Endothelial cell of umbilical vein (primary cell): ENCODE measurements at places on chromosomes 1 and 21.
A peak's percentile ranks its signal among the peaks of the same experiment; 100 is the strongest.

DNA sequence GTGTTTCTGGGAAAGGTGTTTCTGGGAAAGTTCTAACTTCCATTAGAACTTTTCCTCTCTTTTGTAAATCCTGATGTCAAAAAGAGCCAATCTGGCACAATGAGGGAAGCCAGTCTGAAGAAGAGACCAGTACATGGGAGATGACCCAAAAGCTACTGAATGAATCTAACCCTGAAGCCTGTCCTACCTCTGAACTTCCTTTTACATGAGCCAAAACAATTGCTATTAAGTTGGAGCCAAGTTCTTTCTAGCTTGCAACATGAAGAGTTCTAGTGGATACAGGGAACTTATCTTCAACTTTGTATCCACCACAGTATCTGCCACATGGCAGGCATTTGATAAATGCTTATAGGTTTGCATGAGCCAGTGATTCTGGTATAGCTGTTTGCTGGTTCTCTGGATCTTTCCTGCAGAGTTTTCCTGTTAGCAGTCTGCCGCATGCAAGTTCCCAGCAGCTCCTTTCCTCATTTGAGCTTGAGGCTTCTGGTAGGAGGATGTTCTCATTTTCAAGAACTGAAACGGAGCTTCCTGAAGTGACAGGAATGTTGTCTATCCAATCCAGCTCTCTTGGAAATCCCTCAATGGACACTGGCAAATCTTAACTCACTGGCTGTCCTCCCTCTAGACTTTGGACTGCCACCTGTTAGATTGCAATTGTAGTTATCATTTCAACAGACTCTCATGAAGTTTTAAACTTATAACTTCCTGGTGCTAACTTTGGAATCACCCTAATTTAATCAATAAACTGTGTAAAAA, 73.1 kb upstream of the LPGAT1 start:
- no peak for DNase-seq

DNA sequence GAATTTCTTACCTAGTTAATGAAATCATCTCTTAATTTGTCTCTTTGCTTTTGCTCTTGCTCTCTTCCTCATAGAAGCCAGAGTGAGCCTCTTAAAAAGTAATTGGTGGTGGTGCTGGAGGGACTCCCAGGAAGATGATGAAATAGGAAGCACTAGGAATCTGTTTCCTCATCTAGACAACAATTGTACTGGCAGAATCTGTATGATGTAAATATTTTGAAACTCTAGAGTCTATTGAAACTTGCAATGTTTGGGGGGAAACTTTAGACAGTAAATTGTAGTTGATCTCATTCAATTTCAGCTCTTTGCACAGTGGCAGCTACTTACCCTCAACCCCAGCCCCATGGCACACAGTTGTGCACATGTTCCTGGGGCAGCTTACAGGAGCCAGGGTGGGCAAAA, 10.6 kb downstream of the RGSL1 start:
- DNase-seq, result no peak

DNA sequence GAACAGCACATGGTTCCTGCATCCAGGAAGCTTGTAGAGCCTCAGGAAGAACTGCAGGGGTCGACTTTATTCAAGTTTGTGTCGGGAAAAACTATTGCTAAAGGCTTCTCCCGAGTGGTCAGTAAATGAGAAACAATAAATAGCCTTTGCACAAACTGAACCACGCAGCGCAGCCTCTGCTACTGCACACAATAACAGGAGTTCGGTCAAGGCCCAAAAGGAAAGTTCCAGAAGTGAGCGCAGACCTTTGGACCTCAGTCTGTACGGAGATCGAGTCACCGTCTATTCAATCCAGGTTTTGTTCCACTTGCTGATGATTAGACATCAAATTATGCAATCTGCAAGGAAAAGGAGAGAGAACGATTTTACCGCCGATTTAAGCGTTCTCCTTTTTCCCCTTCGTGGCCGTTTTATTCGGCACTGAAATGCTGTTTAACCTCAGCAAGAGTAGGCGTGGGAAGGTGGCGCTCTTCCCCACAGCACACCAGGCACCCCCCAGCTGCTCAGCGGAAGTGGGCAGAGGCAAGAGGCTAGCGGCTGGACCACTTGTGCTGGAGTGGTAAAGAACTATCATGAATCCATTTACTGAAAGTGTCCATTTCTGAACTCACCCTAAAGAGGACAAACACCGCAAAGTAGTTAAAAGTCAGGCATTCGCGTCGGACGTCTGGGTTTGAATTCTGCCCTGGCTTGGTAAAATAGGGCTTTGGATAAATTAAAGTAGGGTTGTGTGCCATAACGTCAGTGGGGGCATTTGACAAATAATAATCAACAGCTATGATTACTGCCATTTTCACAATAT, 6.1 kb upstream of the LHX8 start:
- no peak for DNase-seq

DNA sequence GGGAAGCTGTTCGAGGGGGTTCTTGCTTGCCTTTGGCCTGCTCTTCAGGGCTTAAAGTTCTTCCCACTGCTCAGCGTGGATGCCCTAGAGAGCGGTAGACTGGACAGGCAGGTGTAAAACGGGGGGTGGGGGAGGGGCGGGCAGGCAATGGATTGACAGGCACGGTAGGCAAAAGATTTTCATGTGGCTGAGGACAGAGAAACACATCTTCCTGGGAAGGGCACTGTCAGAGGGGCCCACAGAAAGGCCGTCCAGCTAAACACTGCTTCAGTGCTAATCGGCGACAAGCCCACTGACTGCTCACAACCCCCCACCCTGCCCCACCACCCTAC, 412 bp downstream of the ABCA4 start:
- no peak for DNase-seq

- no peak for DNase-seq
Observed at GRCh38 chr1:24990779-24991641, 60.9 kb upstream of the RUNX3 start.

GRCh38 chr1:182473556-182473955, 23.6 kb downstream of the RGSL1 start:
- no peak for DNase-seq

DNA sequence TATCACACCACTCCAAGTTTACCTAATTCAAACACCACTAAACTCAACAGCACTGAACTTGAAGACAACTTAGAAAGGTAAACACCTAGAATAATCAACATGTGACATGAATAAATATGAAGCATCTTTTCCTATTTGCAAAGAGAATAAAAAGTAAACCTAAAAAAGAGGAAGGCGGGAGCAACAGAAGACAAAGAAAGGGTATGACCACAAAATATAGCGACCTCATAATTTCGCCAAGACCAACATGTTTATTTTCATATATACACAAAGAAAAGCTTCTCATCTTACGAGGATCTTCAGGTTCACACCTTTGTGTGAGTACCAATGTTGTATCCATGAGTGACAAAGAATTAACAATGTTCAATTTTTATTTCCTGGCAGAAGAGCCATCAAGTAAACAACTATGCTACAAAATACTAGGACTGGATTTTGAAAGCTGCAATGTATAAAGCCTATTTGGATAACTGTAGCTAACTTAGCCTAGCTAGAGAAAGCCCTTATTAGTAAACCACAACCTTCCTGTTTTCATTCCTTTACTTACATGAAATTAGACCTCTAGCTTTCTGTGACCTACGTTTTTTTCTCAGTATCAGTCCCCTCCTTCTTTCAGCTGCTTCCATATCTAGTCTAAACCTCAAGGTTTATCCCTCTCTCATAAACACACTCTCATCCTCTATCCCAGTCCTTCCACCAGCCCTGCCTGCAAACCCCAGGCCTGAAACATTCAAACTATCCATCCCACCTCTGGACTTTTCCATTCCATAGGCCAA, 21.3 kb upstream of the PHTF1 start:
- no peak for DNase-seq

DNA sequence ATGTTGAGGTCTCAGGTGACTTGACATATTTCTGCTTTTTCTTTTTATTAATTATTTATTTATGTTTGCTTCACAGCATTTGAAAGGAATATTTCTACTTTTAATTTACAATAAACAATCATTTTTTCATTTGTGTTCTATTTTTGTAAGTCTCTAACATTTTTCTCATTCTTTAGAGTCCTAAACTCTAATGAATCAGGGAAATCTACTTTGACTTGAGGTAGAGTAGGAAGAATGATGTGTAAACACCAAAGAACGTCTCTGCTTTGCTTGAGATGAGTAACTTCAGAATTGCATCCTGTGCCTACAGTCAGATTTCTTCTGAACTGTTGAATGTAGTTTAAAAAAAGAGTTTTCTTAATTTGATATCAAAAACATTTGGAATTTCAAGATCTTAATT, 65.2 kb downstream of the CNST start:
- no peak for DNase-seq

- no peak for DNase-seq
Observed at GRCh38 chr1:151916726-151917370, 7.5 kb upstream of the THEM4 start.

DNA sequence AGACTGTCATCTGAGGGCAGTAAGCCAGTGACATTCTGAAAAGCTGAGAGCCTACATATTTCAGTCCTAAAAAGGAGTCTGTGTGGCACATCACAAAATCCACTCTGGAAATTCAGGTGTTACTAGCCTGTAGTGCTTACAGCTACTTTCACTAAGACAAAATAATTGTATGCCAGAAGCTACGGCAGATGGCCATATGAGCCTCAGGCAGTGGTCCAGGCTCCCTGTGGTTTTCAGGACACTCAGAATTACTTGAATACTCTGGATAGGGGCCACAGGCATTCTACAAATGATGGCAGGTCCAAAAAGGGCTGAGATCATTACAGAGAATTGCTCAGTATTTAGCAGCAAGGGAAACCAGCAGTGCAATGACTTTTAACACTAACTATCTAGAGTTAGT, 527.1 kb downstream of the MRPL39 start:
- no peak for DNase-seq

GRCh38 chr1:32701951-32702598, 495 bp downstream of the SYNC start:
- DNase-seq, result peak; percentile 26

DNA sequence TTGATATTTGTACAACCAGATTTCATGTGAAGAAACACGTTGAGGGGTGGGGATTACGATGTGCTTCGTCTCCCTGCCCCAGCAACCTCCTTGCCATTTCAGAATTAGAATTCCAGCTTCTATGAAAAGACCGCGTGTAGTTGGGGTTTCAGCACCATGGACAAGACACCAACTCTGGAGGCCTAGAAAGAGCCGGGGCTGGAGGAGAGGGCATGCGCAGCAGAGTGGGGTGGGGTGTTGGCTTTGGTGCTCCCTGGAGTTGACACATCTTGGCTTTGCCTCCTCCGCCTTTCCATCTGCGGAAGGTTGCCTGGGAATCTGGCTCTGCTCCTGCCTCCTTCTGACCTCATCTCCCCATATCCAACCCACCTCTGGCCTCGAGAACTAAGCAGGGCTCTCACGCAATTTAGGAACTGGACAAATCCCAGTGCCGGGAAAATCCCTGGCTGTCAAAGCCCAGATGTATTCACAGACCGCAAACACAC, 11.8 kb downstream of the HTR6 start:
- DNase-seq, result peak; percentile 37

GRCh38 chr1:39666772-39667171, 5.1 kb downstream of the NT5C1A start:
- no peak for DNase-seq

- peak; percentile 14 for DNase-seq
Observed at GRCh38 chr1:184610876-184611595, 143.6 kb downstream of the EDEM3 start.

DNA sequence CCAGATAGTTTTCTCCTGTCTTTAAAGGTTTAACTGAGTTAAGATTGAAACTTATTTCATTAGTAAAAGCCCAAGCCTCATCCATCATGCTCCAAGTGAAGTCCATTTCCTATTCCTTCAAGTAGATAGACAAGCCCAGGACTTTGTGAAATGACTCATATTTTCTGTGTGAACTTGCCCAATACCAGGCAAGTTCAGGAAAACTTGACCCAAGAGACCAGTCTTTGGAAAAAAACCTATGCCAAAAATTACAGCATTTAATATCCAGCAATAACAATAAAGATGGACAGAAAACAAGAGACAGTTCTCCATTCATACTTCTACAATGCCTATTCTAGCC, 405 bp upstream of the RAB29 start:
- DNase-seq, result peak; percentile 85

- no peak for DNase-seq
Observed at GRCh38 chr21:39663066-39663465, 50.3 kb downstream of the B3GALT5 start.

GRCh38 chr1:212247179-212247721, 38.0 kb upstream of the PPP2R5A start:
- DNase-seq, result peak; percentile 67

DNA sequence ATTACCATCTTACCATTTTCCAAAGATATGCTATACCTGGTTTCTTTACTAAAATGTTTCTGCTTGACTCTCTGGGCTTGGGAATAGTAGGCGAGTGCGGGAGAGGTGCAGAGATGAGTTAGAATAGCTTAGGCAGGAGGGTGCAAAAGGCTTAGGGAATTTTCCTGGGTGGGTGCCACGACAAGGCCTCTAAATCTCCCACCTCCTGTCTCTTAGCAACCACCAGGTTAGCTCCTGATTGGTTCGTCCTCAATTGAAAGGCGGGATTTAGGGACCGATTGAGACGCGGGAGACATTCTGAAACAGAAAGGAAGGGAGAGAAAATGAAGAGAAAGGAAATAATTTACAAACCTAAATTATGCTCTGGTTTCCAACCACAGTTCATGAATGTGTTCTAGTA, 3.1 kb downstream of the ACKR1 start:
- DNase-seq, result no peak

DNA sequence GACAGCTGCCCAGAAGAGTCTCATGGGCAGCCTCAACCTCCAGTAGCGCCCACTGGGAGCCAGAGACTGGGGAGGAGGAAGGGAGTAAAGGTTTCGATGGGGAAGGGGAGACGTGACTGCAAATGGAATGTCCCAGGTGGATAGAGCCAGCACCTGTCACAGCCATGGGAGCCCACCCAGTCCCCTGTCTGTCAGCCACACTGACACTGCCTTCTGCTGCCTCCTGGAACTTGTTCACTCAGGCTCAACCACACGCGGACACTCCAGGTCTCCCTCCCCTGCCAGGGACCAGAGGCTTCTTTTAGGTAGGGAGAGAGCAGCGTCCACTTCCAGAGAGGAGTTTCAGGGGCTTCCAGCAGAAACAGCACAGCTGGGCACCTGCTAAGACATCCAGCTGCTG, 346.3 kb downstream of the NPHP4 start:
- DNase-seq, result no peak
